Small intestine (tissue), 16 donors: ENCODE measurements at places on chromosomes 5 and 9.

DNA sequence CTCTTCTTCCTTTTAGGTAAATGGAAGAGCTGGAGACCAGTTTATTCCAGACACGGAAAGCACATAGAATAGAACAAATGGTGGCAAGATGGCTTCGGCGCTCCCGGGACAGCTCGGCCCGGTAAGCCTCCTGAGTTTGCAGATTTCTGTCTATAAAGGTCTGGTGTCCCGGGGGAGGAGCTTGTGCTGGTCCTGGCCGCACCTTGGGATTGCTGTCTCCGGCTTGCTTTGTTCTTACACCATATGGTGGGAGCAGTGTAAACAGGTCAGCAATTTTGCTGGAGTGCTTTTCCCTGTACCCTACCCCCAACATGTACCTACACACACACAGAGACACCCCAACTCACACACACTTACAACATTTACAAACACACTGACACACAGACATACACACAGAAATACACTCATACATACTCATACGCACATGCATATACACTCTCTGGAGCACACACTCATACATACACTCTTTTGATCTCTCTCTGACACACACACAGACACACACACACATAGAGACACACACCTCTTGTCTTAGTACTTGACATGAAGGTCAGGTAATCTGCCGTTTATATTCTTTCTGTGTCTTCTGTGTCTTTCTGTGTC, 42.0 kb downstream of the FRMPD1 start:
- DNase-seq, result no peak

DNA sequence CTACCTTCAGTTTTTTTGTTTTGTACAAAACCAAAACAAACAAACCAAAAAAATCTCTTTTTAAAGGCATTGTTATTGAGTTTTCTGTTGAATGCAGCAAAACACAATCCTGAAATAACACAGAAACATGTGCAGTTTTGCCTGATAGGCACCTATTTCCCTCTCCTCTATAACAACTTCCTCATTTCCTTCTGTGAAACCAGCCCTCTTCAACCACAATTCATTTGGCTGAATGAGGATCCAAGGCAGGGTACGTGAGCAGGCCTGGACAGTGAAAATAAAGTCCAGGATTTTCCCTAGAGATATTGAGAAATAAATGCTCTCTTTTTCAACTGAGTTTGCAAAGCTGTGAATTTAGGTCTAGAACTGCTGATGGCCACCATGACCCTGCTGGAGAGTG, 134.8 kb upstream of the LARP1 start:
- no peak for DNase-seq

DNA sequence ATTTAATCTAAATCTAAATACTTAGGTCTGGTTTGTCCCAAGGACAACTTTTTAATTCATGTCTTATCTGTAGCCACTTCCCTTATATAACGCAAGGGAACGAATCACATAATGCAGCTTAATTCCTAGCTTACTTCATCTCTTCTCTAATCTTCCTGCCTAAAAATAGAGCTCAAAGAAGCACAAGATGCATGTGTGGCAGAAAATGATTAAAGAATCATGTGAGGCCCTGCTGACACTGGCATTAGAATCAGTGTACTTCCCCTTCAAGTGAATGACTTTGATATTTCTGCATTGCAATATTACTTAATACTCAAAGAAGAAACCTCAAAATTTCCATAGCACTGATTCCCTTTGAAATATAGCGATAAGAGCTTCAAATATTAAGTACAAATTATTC, 317.9 kb upstream of the FTMT start:
- no peak for DNase-seq

GRCh38 chr5:95445995-95446394, 54.8 kb downstream of the FAM81B start:
- DNase-seq, result no peak

DNA sequence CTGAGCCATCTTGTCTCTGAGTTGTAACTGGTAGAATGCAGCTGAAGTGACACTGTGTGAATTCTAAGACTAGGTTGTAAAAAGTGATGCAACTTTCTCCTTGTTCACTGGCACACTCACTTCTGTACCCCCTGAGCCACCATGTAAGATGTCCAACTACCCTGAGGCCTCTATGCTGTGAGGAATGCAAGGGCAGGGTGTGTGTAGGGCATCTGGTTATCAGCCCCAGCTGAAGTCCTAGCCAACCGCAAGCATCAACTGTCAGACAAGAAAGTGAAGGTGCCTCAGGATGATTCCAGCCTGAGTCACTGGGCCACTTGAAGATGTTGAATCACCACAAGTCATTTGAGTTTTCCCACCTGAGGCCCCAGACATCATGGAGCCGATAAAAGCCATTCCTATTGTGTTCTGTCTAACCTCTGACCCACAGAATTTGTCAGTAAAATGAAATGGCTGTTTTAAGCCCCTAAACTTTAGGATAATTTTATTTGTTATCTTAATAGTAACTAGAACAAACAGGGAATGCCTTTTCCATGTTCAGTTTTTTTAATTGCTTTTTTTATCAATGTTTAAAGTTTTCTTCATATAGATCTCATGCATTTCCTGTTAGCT, 18.7 kb upstream of the RHOBTB3 start:
- peak; percentile 89 for DNase-seq

- no peak for DNase-seq
These were observed 173.8 kb downstream of the COL23A1 start for GRCh38 chr5:178416206-178416882.

DNA sequence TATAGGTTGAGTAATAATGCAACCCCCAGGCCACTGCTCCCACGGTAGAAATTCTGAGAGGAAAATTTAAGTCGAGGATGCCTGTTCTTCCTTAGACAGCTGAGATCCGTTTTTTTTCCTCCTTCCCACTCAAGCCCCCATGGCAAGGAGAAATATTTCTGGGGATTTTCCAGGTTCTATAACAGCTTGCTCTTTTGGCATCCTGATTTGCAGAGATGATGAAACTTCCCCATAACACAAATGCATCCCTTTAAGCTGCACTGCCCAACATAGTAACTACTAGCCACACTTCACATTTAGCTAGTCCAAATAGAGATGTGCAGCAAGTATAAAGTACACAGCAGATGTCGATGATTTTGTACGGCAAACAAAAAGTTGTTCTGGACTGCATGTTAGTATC, 32.5 kb upstream of the GNA14 start:
- no peak for DNase-seq

DNA sequence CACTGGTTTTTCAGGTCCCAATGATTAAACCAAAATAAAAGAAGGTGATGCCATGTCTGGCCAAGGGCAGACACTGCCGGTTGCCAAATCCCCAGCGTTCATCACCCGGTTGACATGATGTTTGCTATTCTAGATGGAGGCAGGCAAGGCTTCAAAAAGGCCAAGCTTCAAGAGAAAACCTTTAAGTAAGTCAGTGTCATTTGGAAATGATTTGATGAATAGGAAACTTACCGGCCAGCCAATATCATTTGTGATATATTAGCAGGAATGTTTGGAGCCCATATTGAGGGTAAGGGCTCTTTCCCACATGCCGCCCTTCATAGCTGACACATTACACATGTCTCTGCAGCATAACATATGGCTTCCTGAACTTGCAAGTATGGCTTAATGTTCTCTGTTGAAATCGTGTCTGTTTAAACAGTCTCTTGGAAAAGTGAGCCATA, 89.5 kb upstream of the TTC23L start:
- DNase-seq, result no peak

DNA sequence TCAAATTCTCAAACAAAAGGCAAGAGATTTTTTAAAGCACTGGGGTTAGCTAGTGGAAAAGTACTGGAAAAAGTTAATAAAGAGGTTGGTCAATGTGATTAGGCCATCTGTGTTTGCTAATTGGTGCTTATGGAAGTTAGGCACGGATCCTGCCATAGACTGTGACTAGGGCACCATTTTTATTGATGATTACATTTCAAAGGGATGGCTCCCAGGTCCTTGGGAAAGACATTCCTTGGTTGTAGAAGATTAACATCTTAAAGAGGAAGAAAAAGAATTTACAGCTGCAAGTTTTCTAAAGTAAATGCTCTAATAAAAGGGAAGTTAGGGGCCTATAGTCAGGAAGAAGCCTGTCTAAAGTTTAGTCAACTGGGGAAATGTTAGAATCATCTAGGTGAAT, 1183.3 kb downstream of the DTWD2 start:
- no peak for DNase-seq

- no peak for DNase-seq
These were observed 108.3 kb upstream of the KIF2A start for GRCh38 chr5:62197697-62198096.

DNA sequence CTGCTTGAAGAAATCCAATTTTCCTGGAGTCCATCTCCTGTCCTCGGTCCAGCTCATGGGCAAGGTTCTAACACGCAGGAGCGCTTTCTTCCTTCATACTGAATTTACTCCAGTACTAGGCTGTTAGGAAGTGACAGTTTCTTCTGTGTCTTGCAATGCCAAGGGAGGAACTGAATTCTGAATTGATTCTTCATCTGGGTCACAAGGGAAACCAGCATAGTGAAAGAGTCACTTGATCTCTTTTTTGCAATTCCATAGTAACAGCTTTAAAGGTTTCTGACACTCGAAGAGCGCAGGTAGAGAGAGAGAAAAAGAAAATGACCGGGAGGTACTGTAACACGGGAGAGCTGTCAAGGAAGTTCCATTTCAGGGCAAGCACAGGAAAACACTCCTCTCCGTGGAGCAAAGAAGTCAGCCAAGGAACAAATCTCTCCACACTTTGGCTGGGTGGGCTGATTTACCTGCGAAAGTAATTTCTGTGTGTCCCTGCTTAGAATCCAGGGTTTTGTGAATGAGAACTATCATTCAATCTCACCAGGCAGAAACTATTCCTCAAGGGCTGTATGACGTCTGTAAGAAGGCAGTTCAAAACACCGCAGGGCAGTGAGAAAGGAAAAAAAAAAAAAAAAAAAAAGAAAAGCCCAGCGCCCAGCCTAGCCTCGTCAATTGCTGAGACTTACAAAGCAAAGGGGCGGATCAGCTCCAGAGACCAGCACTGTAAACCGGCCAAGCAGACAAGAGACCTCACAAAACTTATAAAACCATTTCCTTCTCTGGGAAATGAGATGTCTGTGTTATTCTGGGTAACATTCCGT, 617.8 kb downstream of the PDE4D start:
- peak; percentile 62 for DNase-seq

- DNase-seq, result no peak
These were observed 4.5 kb upstream of the OTULIN start for GRCh38 chr5:14659821-14660607.

DNA sequence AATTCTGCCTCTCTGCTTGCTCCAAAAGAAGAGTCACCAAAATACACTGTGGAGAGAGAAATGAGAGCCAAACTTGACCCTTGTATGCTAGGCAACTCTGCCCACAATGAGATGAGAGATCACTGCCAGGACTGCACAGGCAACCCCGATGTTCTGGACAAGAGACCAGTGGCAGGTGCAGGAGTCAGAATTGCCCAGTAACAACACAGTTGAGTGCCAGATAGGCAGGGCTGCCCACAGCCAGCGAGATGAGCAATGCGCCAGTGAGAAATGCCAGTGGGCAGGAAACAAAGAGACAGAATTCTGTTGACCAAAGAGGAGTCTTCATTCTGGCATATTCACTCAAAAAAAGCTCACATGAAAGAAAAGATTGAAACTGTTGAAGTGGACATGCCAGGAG, 570.7 kb downstream of the CAAP1 start:
- DNase-seq, result no peak

DNA sequence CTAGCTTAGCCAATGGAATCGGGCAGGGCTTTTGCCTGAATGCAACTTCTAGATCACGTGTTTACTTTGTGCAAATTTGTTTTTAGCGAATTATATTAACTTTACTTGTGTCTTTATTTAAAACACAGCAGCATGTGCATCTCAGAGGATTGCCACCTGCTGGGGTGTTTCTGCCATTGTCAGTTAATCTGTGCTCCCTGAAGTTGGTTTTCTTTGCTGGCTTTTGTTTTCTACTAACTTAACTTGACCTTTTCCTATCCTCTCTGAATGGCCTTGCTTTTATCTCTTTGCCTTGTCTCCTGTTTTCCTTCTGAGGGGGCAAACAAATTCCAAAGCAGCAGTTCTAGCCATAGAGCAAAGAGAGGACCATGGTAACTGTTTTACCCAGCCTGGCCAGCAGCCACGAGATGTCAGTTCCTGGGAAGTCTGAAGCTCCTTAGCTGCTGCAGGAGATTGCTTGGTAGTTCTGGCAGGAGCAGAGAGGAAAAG, 67.6 kb downstream of the ARHGEF28 start:
- DNase-seq, result peak; percentile 29

DNA sequence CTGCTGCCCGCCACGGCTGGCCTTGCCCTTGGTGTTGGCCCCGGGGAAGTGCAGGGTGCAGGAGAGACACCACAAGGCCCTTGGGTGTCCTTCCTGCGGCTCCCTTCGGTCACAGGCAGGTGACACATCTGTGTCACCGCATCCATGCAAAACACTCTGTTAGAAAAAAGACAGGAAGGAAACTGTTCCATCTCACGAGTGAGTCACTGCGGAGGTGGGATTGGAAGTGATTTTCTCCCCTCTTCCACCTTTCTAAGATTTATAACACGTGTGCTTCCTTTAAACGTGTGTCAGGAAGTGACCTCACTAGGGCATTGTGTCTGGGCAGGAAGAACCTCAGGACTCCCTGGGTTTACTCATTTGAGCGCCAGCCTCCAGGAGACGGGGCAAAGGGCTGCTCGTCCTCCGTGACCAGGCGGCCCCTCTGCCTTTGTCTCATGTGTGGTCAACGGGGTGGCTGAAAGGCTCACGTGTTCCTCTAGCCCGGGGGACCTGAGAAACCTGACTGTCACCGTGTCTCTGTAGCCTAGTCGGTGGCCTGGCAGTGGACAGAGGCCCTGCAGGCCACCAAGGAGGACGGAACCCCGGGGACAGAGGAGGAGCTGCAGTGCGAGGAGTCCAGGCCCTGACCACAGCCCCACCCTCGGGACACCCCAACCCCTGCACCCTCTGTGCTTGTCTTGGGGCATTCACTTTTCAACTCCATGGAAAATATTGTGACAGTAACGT, 4.9 kb upstream of the LCN1 start:
- DNase-seq, result no peak

DNA sequence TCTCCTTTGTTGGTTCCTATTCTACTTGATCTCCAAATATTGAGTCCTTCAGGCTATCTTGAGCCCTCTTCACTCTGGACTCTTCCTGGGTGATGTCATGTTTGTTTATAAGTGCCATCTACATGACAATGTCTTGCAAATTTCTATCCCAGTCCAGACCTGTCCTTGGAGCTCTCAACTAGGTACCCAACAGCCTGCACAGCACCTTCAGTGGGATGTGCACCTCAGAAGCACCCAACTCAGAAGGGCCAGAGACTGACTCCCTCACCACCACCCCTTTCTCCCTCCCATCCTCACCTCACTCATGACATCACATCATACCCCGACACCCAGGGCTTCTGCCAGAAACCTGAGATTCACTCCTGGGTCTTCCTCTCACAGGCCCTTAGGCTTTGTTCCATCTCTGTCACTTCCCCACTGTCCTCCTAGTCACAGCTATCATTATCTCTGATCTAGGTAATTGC, 14.4 kb downstream of the TXN start:
- no peak for DNase-seq

GRCh38 chr5:122105909-122106308, 23.4 kb upstream of the ZNF474 start:
- DNase-seq, result no peak

DNA sequence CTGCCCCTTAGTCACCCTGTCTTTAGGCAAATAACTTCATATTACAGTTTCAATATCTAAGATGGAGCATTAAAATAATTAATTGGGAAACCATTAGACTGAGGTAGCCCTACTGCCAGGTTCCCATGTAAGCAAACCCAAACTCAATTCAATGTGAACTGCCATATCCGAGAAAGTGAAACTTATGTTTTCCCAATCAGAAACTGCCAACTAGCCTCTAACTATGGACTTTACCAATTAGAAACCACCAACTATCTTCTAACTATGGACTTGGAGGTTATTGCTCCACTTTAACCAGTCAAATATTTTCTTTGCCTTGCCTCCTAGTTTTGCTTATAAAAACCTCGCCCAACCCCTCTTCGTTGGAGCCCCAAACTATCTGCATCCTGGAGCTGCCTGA, 218.5 kb downstream of the ENC1 start:
- no peak for DNase-seq
